ENCODE measurements at places on chromosomes 12 and 14.
A peak's percentile ranks its signal among the peaks of the same experiment; 100 is the strongest.

- DNase-seq = no peak
Observed at GRCh38 chr12:93902736-93903562, 225.8 kb downstream of the CRADD start.

- no peak for DNase-seq
Observed at GRCh38 chr14:95889236-95889979, 12.8 kb downstream of the TUNAR start.

GRCh38 chr14:55122440-55122986, 6.5 kb upstream of the LGALS3 start:
- no peak for DNase-seq

DNA sequence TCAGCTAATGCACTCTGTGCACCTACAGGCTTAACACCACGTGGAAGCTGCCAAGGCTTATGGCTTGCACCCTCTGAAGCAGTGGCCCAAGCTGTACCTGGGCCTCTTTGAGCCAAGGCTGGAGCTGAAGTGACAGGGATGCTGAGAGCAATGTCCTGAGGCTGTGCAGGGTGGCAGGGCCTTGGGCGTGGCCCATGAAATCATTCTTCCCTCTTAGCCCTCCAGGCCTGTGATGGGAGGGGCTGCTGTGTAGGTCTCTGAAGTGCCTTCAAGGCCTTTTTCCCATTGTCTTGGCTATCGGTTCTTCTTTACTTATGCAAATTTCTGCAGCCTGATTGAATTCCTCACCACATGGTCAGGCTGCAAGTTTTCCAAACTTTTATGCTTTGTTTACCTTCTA, 47.4 kb upstream of the TMTC1 start:
- DNase-seq = no peak

DNA sequence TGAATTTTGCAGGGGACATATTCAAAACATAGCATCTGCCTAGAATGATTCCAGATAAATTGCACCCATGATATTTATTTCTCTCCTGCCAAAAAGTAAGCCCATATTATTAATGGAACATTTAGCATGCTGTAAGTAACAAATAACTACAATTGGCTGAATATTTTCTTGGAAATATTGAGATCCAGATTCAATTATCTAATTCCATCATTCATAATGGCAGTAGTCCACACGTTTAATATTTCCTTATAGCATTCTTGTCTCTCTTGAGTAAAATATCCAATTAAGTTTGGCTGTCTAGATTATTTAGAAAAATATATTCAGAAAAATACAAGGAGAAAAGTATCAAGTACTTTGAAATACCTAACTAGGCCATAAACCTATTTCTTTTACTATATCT, 157.5 kb downstream of the FLRT2 start:
- DNase-seq = no peak

- DNase-seq = no peak
Observed at GRCh38 chr14:102873131-102873530, 49.3 kb upstream of the AMN start.

GRCh38 chr12:13243516-13244070, 47.1 kb downstream of the EMP1 start:
- DNase-seq = no peak

GRCh38 chr12:108964371-108965352, 56.2 kb downstream of the SVOP start:
- no peak for DNase-seq

GRCh38 chr12:74488134-74488533, 49.5 kb upstream of the ATXN7L3B start:
- DNase-seq = no peak

DNA sequence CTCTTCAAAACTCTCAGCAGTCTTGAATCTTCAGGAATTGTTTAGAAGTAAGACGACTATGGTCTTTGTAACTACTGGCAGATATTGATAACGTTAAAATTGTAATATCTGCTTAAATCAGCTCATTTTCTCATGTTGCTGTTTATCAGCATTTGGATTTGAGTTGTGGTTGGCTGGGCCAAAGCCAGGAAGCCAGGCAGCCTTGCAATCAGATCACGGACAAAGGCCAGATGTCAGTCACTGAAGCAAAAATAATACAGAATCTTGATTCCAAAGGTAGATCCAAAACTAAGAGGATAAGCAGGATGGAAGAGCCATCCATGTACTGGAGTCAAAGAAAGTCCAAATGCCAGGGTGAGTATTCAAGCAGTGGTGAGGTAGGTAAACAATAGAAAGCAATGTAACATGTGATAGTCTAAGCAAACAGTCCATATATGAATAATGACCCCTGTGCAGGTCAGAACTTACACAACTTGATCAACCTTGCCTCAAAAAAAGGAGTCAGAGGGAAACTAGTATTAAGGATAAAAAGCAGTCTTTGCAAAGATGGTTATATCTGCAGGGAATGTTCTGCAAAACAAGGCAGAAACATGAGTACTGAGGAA, 95.8 kb upstream of the RAP1B start:
- DNase-seq = no peak

GRCh38 chr12:113237748-113238147, 16.5 kb downstream of the TPCN1 start:
- no peak for DNase-seq

GRCh38 chr14:93954900-93955849, 21.2 kb downstream of the ASB2 start:
- no peak for DNase-seq

DNA sequence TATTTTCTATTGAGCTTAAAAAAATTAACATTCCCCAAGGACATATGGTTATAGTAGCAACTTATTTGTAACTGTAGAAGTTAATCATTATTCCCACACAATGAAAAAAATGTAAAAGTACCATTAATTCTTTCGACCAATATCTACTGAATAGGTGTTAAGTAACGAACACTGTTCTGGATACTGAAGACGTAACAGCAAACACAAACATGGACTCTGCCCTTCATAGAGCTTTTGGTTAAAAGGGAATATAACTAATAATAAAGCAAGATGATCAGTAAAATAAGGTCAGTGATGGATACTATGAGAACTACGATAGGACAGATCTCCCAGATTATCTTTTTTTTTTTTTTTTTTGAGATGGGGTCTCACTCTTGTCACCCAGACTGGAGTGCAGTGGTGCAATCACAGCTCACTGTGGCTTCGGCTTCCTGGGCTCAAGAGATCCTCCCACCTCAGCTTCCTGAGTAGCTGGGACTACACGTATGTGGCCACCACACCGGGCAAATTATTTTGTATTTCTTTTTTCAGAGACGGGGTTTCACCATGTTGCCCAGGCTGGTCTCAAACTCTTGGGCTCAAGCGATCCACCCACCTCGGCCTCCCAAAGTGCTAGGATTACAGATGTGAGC, 93.9 kb downstream of the PAWR start:
- no peak for DNase-seq

DNA sequence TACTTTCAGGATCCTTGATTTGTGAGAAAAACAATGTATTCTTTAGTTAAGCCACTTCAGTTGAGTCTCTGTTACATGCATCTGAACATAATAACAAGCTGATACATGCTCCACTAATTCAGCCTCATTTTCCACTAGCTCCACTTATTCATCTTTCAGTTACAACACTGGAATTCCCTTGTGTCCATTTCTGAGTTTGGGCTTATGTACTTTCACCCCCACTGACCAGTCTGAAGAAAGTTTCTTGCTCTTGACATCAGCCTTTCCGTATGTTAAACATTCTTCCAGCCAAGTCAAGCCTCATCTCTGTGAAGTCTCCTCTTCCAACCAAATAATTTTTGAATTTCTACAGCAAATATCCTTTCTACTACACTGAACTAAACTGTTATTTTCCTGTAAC, 592.5 kb upstream of the NOVA1 start:
- DNase-seq = no peak

DNA sequence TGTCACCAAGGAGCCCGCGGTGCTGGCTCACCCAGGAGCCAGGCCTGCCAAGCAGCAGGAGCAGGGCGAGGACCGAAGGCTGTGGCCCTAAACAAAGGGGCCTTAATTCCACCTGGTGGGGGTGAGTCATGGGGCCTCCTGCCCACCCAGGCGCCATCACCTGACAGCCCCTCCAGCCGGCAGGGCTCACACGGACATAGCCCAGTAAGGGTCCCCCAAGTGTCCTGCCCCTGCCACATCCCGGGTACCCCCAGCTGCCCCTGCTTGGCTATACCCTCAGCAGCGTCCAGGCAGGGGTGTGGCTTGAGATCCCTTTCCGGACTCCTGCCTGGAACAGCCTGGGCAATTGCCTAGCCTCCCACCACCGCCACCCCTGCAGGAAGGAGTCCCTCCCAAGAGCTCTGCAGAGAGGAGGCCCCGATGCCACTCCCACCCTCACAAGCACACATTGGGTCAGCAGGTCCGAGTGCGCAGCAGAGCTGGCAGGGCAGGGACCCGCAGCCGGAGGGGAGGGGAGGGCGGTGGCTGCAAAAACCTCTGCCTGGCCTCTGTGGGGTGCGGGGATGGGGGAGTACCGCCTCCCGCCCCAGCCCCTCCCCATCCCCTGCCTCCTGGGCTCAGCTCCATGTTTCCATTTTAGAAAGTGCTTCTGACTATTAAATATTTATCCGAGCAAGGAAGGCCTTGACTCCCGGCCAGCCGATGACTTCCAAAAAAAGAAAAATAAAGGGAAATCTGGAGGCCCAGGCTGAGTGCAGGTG, 4.6 kb downstream of the AHNAK2 start:
- DNase-seq = no peak

DNA sequence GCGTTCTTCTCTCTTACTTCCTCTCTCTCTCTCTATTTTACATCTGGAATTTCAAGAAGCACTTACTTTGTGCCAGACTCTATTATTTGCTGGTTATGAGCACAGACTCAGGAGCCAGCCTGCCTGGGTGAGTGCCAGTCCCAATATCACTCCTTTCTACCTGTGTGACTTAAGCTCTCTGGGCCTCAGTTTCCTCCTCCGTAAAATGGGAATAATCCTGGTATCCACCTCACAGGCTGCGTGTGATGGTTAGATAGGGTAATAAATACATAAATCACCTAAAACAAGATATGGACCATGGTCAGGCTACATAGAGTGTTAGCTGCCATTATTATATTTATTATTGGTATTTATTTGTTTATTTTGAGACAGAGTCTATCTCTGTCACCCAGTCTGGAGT, 24.3 kb downstream of the RASAL1 start:
- DNase-seq = no peak

DNA sequence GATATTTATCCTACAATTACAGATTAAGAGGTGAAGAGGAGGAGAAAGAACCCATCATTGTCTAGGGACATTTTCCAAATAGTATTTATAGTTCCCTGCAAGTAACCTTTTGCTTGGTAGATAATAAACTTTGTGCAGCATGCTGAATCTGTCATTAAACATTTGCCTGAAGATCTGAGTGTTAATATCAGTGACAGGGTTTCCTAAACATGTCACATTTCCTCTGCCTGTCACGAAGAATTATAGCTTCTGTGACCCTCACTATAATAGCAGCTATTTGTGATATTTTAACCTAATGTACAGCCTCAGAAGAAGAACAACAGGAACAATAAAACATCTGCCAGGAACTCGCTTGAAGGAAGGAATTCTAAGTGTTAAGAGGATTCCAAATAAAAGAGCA, 350.3 kb downstream of the GXYLT1 start:
- peak; percentile 4 for DNase-seq

DNA sequence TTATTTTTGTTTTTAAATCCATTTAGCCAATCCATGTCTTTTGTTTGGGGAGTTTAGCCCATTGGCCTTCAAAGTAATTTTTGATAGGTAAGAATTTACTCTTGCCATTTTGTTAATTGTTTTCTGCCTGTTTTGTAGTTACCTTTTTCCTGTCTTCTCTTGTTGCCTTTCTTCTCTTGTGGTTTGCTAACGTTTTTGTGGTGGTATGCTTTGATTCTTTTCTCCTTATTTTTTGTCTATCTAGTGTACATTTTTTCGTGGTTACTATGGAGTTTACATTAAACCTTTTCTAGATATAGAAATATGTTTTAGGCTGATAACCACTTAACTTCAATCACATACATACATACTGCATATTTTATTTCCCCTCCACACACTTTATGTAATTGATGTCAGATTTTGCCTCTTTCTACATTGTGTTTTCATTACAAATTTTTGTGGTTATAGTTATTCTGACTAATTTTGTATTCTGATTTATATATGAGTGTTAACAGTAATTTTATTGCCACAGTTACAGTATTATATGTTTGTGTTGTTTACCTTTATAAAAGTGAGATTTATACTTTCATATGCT, 19.2 kb upstream of the PPP1R12A start:
- no peak for DNase-seq

GRCh38 chr14:81561084-81561775, 27.6 kb upstream of the SEL1L start:
- no peak for DNase-seq

DNA sequence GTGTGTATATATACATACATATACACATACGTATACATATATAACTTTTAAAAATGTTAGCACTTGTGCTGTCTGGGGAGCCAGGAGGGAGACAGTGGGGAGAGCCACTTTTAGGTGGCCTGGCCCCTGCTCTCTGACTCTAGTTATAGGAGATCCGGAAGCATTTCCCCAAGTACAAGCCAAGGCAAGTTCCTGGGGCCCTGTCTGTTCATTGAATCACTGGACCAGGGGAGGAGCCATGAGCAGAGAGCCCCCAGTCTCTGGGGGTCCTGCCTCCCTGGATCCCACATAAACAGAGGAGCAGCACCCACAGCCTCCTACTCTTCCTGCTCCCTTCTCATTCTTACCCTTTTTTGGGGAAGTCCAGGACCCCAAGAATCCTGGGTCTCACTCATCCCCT, 45.4 kb upstream of the TMED10 start:
- no peak for DNase-seq

GRCh38 chr14:77155083-77155482, 13.5 kb upstream of the ZDHHC22 start:
- DNase-seq = no peak

Measured in right kidney (tissue), 9 donors.